ENCODE measurements at places on chromosomes 2 and 18.

DNA sequence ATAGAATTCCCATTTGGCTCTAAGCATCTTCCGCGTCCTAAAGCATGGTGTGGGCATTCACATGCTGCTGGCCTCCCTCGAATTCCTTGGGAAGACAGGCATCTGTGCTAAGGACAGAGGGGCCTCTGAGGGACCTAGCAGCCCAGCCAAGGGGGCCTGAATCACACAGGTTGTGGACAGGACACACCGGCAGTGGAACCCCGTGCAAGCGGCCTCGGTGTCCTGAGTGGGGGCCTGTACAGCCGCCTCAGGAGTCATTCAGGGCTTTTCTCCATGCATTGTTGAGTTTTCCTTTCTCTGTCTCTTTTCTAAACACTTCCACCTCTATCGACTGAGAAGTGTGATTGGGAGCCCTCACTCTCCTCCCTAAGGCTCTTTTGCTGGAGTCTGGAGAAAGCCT, 44.3 kb upstream of the SMIM21 start:
- no peak for DNase-seq

DNA sequence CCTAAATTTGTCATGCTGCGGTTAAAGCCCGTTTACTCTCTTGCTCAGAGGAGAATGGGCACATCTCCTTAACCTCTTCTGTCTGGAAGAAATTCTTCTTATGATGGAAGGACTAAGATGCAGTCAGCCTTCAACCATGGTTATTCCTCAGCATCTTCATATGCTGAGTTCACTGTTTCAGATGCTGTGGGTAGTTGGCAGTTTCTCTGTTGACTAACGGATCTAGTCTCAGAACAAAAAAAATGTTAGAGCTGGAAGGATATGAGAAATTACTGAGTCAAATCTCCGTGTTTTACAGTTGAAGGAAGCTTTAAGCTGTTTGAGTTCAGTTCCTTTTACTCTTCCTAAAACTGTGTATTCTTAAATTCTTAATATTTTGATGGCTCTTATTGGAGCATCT, 43.6 kb upstream of the PGAP1 start:
- no peak for DNase-seq

DNA sequence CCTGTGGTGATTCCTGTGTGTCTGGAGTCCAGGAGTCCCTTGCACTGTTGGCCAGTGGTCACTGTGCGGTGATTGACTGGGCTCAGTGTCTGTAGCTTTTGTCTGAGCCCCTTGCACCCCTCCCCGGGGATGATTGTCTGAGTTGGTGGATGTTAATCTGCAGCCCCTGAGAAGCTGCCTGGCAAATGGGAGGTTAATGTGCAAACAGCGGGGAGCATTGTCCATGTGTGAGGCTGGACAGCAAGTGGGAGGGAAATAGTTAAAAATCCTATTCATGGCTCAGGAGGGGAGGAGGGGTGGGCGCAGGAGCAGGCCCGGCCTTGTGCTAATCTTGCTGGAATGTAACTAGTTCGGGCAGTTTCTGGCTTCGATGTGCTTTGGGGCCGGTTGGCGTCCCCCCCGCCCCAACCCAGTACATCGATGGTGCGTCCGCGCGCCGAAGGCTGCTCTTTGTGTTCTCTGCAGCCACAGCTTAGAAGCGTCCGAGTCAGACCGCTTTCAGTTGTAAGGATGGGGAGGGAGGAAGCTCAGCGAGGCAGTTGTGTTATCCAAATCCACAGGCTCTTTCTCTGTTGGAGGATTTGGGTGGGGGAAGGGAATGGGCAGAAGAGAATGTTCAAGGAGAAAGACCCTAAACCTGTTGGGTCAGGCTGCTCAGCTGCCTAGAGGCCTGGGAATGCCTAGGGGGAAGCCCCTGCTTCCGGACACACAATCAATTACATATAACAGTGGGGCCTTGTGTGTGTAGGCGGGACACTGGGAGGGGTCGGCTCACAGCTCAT, 71.8 kb downstream of the TGOLN2 start:
- no peak for DNase-seq

- DNase-seq, result peak; percentile 42
Measured at GRCh38 chr2:160022162-160022561, 40.3 kb downstream of the PLA2R1 start.

DNA sequence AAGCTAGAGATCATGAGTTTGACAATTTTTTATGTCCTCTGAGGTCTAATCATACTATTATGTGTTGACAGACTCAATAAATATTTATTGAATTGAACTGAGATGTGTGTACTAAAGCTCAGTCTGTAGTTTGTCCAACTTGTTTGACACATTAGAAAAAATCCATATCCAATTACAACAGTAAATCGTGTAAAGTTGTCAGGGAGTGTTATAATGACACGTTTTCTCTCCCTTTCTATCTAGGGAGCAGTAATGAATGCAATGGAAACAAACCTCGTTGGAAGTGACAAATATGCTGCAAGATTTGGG, 28.4 kb downstream of the ITGA4 start:
- no peak for DNase-seq

DNA sequence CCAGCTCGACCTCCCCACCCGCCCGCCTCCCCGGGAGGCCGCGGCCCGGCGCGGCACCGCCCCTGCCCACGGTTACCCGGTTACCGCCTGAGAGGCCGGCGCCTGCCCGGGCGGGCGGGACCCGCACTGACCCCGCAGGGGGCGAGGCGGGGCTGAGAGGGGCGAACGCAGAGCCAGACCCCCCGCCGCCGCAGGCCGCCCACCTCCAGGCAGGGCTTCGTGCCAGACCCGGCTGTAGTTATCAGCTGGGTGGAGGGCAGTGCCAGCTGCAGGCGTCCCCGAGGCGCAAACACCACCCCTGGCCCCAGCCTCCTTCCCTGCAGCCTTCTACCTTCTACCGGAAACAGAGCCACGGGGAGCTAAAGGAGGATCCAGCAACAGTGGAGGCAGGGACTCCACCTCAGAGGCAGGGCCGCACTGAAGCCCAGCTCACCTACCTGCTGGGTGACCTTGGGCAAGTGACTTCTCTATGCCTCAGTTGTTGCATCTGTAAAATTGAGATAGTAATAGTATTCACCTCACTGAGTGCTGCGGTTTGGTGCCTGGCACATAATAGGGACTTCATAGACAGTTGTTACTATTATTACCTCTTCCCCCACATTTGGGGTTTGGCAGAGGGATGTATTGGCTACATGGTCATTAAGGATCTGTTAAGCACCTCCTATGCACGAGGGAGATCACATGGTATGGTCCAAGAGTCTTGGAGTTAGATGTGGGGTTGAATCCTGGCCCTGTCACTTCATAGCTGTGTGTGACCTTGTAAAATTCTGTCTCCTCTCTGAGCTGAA, 231.6 kb upstream of the SMAD2 start:
- DNase-seq, result no peak

- peak; percentile 23 for DNase-seq
Measured at GRCh38 chr2:37323781-37324535, 675 bp downstream of the PRKD3 start.

GRCh38 chr18:63427558-63427957, 5.3 kb upstream of the VPS4B start:
- no peak for DNase-seq

- no peak for DNase-seq
Measured at GRCh38 chr2:29050591-29050990, 23.7 kb downstream of the PCARE start.

- no peak for DNase-seq
Measured at GRCh38 chr2:233002829-233003657, 10.0 kb downstream of the NGEF start.

DNA sequence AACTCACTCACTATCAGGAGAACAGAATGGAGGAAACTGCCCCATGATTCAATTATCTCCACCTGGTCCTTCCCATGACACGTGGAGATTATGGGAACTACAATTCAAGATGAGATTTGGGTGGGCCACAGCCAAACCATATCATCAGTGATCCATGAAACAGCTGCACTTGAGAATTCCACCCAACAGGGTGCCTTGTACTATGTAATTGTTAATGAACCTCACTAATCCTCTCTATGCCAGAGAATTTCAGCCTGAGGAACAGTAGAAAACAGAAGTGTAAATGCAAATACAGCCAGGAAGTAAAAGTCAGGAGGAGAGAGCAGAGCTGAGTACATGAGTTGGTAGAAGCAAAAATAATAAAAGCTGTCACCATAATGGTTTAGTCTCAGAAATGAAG, 261.4 kb downstream of the EPHA4 start:
- DNase-seq, result no peak

DNA sequence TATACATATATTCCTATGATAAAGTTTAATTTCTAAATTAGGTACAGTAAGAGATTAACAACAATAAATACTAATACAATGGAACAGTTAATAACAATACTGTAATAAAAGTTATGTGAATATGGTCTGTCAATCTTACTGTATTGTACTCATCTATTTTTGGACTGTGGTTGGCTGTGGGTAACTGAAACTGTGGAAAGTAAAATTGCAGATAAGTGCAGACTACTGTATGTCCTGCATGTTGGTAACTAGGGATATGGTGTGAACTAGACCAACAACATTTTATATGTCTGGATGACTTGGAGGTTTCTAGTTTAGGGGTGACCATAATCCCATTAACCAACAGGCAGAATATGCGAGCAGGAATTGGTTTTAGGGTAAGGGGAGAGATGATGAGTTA, 23.3 kb downstream of the PHLPP1 start:
- DNase-seq, result no peak

- no peak for DNase-seq
Measured at GRCh38 chr2:66301022-66301766, 133.7 kb upstream of the MEIS1 start.

- DNase-seq, result no peak
Measured at GRCh38 chr2:201949181-201949926, 84.3 kb upstream of the FZD7 start.

- DNase-seq, result no peak
Measured at GRCh38 chr2:15472133-15472532, 89.0 kb downstream of the NBAS start.

DNA sequence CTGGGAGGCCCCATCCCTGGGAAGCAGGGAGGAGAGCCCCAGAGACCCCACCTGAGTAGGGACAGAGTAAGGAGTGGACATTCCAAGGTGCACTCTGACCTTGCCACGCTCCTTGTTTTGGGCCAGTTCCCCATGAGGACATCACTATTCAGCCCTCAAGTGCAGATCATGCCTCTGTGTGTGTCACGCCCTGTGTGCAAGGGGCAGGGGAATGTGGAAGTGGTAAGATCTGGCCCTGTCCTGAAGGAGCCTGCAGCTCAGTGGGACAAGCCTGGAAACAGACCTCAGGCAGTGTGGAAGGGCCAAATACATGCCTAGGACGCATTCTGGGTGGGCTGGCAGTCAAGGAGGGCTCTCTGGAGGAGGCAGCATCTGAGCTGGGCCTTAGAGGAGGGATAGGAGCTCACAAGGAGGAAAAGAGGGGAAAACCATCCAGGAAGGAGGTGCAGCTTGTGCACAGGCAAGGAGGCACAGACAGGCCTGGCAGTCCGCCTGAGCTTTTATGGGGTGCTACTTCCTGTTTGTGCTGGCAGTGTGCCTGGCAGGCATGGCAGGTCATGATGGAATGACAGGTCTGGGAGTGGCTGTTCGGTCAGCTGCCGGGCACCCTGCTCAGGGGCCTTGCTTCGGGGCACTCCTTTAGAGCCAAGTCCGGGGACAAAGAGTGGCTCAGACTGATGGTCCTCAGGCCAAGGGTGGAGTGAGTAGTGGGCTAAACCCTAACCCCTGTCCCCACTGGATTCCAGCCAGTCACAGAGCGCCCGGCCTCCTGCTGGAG, 3.3 kb downstream of the KLHL30 start:
- DNase-seq, result peak; percentile 59

- DNase-seq, result no peak
Measured at GRCh38 chr2:213086050-213086449, 65.4 kb downstream of the IKZF2 start.

GRCh38 chr2:38633895-38634294, 31.2 kb upstream of the HNRNPLL start:
- DNase-seq, result no peak

GRCh38 chr2:188333751-188334524, 42.3 kb downstream of the GULP1 start:
- DNase-seq, result no peak

- DNase-seq, result no peak
Measured at GRCh38 chr2:105102963-105103421, 65.1 kb downstream of the MRPS9 start.

DNA sequence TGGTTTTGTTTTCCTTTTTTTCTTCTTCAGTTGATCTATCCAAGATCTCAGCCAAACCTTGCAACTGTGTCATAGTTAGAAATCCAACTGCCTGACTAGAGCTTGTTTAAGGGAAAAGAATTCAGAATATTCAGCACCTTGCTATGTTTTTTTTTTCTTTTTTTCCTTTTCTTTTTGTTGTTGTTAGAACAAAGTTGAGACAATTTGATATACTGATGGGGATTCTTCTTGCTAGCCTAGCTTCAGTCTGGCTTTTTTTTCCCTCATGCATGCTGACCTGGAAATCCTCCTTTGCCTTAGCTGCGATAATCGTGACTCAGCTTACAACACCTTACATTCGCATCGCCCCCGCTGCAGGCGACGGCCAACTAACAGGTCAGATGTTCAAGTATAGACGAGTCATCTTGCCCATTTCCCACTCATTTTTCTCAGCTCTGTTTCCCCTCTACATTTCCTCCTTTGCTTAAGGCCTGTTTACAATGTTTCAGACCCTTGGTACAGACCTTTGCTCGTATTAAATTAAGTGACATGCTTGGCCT, 487.2 kb upstream of the RAB12 start:
- no peak for DNase-seq

DNA sequence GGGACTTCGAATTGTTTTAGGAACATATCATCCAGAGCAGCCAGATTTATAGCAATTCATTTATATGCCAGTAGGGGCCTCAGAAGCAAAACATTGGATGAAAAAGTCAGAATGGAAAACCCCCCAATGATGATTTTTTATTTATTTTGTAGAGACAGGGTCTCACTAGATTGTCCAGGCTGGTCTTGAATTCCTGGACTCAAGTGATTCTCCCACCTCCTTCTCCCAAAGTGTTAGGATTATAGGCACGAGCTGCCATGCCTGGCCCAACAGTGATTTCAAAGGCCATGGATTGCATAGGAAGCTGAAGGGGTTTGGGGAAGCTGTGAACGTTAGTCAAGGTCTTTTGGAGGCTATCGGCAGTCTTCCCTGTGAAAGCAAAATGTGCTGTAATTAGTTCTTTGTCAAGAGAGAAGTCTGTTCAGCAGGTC, 21.9 kb upstream of the MCFD2 start:
- DNase-seq, result peak; percentile 42

DNA sequence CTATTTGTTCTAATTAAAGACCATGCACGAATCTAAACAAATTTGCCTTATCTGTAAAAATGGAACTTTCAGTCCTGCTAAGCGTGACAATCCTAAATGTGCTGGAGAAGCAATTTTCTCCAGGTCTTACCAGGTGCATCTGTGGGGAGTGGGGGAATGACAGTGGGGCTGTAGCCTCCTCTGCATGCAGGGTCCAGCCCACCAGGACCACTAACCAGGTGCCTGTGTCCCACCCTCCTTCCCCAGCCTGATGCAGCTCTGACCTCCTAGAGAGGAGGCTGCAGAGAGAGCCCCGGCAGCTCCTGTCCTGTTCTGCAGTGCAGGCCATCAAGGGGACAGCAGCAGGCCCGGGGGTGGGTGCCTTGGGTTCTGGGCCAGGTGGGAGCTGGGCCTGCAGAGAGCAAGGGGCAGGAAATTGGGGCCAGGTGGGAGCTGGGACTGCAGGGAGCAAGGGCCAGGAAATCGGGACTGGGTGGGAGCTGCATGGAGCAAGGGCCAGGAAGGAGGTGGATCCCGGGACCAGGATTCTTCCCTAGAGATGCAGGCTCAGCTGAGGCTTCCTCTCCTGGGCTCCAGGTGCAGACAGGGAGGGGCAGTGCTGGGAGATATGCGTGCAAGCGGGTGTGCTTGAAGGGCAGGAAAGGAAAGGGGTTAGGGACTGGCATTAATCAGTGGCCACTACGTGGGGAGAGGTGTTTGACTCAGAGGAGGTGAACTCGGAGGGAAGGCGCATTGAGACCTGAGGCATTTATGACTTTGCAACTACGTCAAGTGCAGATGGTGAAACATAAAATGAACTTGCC, 185.3 kb downstream of the ANKRD30B start:
- no peak for DNase-seq
